ENCODE measurements at places on chromosomes 7 and 10.

DNA sequence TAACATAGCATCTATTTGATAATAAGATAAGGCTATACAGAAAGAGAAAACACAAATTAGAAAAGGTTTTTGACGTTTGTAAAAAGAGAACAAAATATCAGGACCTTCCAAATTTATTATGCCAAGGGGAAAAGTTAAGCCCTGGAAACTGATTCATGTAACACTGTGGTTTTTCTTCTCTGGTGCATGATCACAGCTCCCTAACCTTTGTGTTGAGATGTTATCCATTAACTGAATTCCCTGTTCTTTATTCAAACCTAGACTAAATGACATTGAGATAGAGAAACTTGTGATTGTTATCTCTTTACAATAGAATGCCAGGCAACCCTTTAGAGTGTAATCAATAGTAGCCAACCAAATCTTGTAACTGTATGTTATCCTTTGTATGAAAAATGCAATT lies 141.5 kb upstream of the NRG3 start:
- no peak for ATAC-seq

DNA sequence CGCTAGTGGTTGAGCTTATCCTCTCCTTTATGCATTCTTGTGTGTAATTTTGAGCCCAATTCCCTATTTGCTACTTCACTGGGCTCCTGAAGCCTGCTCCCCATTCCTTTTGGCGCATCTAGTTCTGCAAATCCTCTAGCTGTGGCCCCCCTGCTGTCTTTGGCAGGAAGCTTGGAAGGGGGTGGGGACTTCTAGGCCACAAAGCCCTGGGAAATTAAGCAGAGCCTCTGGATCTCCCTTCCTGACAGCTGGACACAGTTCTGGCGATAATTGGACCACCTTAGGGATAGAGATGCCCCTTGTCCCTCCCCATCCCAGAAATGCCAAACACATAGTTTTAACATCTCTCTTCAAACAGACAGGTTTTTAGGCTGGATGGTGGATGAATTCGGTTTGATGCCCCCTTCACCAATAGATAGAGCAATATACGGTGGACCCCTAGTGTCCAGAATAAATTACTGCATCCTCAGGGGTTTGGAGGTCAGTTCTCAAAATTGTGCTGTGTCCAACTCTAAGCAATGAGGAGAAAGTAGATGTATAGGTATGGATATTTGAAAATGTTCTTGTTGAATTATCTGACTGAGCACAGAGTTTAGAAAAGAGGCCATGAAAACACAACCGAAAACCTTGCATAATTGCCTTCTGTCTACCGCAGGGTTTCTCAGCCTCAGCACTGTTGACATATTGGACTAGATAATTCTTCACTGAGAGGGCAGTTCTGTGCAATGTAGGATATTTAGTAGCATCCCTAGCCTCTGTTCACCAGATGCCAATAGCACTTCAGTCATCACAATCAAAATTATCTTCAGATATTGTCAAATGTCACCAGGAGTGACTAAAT lies 75.5 kb downstream of the PAPSS2 start:
- ATAC-seq, result no peak

- peak; percentile 66 for ATAC-seq
These were observed 45.8 kb downstream of the EEPD1 start for GRCh38 chr7:36198854-36199266.

GRCh38 chr7:155945670-155946325 lies 133.5 kb upstream of the SHH start:
- no peak for ATAC-seq

DNA sequence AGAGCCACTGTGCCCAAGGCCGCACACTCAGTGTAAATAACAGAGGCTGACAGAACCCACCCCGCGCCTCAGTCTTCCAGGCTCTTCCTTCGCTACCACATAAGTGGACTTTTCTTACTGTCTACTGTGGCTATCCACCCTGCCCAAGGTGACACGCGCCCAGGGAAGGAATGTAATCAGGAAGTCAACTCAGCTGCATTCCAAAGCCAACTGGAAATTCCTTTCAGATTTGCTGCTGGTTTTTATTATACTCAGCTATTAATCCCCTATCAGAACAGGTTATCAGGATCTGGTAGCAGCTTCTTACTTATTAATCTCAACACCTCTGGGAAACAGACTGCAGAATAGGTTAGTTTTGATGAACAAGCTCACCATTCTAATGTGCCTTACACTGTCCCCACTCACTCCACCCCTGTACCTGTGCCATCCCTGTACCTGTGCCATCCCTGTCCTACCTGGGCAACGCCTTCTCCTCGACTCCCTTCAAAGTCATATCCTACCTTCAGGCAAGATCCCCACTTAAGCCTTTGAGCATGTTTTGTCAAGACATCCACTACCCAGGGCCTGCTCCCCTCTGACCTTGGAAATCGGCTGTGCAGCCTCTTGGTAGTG lies 90.7 kb downstream of the NHLRC2 start:
- no peak for ATAC-seq

DNA sequence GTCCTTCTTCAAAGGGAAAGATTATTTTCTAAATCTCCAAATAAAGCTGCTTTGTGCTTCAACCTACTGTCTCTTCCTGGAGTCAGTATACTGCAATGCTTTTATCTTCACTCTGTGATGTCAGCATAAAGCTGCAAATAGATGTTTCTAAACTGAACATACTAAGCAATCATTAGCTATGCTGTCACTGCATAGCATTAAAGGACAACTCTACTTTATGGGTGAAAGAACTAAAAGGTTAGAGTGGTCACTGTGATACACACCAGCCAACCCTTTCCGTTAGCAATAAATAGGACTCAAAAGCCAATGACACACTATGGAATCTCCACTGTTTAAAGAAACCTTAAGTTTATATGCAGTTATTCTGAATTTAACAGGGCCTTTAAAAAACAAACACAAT lies 1.8 kb downstream of the CCDC186 start:
- ATAC-seq, result no peak

DNA sequence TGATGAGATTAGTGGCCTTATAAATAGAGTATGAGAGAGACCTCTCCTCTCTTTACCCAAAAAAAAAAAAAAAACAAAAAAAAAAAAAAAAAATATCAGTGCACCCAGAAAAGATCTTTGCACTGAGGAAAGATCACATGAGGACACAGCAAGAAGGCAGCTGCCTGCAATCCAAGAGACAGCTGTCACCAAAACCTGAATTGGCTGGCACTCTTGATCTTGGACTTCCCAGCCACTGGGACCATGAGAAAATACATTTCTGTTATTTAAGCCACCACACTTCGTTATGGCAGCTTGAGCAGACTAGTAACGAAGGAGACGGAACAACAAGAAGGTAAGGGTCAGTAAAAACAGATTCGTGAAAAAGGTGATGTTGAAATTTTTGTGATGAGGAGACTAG lies 47.0 kb downstream of the TMEM106B start:
- ATAC-seq, result no peak

- ATAC-seq, result no peak
These were observed 31.5 kb upstream of the DDX50 start for GRCh38 chr10:68869623-68870022.

DNA sequence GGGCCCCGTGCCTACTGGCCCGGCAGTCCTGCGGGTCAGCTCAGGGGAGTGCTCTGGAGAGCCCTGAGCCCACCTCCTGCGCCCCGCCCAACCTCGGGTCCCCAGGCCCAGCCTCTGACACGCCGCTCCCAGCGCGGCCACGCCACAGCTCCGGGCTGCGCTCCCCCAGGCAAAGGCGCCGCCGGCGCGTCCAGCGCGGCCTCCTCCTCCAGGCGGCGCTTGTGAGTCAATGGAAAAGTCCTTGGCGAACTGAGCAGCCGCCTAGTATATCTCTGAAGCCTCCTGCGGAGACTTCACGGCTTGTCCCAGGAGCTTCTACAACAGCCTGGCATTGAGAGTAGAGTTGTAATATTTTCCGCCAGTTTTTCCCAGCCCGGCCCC lies 29.5 kb upstream of the BMS1 start:
- peak; percentile 86 for ATAC-seq

- peak; percentile 2 for ATAC-seq
These were observed 6.9 kb downstream of the C10orf105 start for GRCh38 chr10:71712572-71713134.

GRCh38 chr7:121436136-121436535 lies 40.0 kb upstream of the FAM3C start:
- ATAC-seq, result no peak

GRCh38 chr7:135186261-135186540 lies 15.7 kb upstream of the CYREN start:
- no peak for ATAC-seq

DNA sequence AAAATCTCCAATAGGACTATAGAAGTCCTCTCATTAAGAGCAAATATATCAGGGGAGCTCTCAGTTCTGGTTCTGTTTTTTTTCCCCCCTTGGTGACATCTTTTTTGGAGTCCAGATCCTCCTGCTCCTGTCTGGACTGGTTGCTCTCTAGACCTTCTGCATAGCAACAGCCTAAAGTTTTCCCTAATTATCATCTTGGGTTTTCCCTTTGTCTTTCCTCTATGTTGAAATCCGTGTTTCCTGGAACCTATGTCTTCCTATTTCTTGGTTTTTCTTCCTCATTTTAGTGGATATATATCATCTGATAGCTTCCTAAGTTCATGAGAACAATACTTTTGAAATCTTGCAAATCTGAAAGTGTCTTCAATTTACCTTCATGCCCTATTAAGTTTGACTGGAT lies 29.7 kb upstream of the MTERF1 start:
- ATAC-seq, result no peak

DNA sequence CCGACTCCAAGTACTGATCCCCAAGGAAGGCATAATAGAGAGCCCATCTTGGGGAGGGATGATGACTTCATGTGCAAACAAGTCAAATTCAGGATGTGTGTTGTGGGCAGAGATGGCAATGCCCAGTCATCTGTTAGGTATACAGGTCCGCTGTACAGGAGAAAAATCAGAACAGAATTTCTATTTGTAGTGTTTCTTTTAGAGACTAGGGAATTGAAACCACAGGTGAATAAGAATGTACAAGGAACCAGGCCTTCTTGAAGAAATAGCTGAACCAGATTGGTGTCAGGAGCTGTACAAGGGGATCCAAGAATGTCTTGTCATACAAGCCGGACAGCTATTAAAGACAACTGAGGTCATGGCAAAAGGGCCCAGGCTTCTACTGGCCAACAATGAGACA lies 147.9 kb downstream of the PFKFB3 start:
- ATAC-seq, result no peak

DNA sequence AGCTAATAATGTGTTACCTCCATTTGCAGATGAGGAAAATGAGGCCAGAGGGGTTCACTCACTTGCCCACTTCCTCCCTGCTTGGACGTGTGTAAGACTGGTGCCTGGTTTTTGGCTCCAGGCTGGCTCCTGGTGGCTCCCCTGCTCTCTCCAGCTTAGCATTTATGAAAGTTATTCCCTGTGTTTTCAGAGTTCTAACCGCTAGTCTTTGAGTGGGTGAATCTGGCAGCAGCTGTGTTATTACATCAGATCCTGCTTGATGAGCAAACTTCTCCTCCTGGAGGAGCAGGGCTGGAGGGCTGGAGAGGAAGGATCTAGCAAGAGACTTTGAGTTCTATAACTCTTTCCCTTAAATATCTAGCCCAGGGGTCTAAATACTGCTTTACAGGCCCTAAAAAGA lies 80.9 kb upstream of the AGBL3 start:
- no peak for ATAC-seq

DNA sequence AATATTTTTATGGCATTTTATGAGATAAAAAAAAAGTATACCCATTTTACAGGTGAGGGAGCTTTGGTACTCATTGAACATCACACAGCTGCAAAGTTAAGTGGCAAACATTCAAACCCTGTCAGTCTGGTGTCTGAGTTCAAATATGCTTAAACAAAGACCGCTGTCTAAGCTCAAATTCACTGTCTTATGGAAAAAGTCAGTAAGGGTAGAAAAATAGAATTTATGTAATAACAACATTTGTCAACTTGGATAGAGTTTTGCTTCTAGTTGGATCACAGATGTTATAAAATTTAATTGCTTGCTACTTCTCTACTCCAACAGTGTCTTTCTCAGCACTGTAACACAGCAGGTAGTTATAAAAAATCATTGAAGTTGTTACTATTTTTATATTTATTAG lies 161.7 kb upstream of the CSTF2T start:
- ATAC-seq, result no peak

DNA sequence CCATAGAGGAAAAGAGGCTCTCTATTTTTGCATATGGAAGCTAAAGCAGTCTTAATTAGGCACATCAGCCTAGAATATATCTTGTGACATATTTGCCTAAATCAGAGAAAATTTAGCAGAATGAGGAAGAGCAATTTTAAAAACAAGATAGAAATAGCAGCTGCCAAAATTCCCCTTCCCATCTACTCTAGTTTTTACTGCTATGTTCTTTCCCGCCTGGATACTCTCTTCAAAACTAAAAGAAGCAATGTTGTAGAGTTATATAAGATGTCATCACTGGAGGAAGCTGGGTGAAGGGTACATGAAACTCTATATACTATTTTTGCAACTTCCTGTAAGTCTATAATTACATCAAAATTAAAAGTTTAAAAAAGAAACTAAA lies 87.0 kb downstream of the ARMH3 start:
- ATAC-seq, result no peak

DNA sequence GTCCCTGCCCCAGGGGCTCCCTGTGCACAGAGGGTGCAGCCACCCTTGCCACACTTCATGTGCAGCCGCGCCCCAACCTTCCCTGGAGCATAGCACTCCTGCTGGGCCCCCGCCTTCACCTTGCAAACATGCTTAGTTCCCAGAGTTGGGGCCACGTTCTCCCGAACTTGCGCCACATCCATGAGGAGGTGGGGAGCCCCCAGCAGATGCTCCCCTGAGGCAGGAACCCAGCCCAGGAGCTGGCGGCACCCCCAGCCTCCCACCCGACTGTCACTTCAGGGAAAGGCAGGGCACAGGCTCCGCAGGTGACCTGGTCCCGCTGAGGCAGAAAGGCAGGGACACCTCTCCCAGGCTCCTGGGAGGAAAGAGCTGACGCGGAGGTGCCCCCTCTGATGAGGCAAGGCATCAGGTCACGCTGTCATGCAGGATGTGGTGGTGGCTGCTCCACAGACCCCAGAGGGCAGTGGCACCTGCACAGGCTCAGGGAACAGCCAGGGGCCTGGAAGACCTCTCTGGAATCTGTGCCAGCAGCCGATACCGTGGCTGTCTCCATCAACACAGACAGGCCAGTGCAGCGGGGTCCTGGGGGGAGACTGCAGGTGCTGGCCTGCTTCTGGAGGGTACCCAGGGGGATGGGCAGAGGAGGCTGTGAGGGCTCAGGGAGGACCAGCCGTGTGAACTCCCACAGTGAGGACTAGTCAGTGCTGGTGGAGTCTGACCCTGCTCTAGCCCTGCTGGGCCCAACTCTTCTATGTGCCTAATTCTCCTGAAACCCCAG lies 221.3 kb downstream of the MAD1L1 start:
- ATAC-seq, result no peak

DNA sequence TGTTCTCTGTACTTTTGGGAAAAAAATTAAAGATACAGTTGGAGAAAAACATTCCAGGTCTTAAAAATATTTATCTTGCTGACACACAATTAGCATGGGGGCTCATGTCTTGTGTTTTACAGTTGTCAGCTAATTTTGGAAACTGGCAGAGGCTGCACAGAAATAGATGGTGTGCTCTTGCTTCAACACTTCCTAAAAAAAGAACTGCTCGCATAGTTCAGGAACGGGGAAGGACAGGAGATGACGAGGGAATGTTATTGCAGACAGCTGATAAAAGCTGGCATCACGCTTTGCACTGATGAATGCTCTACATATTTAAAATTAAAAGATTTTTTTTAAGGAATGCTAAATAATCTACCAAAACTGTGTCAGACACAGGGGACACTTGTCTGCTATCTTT lies 103.5 kb upstream of the CELF2 start:
- ATAC-seq, result no peak

All from activated T-helper 17 cell treated with anti-CD3 and anti-CD28 coated beads, Interleukin-2, amount 50 U/mL, for 72 hours (primary cell).